ENCODE measurements at places on chromosomes 7 and 10.

GRCh38 chr7:133633055-133633454, 380.2 kb downstream of the EXOC4 start:
- DNase-seq, result peak; percentile 9

DNA sequence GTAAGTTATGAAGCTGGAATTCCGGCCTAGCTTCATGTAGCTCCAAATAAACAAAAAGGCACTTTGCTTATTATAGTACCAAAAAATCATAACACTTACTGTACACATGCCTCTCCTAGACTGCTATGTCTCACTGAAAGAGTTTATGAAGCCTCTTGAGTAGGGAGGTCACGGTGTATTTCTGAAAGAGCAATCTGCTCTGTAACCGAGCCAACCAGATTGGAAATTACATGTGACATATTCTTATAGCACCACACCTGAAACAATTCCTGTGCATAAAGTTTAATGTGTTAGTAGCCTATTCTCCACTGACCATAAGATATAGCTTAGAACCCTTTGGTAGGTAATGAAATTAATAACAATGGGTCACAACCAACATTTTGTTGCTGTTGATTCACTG, 1.3 kb upstream of the FAM3C start:
- no peak for DNase-seq

DNA sequence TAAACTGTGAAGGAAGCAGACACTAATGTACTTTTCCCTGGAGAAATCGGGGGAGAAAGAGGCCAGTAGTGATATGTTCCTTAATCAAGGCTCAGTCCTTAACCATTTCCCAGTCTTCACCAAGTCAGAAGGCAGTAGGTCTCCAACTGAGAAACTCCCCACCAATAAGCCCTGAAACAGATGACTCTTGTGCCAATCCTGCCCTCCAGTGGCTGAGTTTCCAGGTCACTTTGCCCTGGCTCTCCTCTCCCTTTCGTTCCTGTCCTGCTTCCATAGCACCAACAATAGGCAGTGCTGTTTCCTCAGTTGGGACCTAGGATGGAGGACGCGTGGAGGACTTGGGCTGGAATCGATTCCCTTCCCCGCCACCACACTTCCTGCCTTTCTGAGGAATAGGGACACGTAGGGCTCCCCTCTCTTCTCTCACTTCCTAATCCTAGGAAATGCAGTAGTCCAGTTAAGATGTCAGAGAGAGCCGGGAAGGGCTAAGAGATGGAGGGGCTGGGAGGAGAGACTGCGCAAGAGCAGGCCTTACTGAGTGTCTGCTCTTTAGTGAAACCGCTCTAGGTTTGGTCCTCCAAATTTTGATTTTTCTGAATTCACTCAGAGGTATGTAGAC, 23.4 kb downstream of the ATOH7 start:
- DNase-seq, result peak; percentile 53

DNA sequence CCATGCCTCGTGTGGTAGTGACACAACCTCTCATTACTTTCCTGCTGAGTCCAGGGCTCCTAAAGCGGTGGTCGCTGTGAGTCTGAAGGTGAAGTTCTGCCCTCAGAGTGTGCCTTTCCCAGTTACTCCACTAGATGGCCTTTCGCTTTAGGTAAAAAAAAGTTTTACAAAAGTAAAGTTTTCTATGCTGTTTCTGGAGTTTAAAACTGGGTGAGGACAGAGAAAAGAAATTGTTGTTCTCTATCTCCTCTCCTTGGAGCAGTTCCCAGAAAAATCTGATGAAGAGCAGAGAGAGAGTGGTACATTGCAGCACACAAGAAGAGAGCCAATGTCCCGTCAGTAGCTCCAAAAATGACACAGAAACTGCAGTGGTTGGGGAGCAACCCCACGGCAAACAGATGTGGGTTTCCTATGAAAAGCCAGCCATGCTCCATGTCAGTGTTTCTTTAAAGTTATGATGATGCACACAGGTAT, 257.1 kb downstream of the GLI3 start:
- peak; percentile 30 for DNase-seq

- DNase-seq, result no peak
These were observed 78.1 kb downstream of the FZD1 start for GRCh38 chr7:91342346-91342745.

- DNase-seq, result no peak
These were observed 82.9 kb upstream of the PDCD4 start for GRCh38 chr10:110788620-110789385.

GRCh38 chr7:26599982-26600381, 264.4 kb downstream of the SKAP2 start:
- no peak for DNase-seq

DNA sequence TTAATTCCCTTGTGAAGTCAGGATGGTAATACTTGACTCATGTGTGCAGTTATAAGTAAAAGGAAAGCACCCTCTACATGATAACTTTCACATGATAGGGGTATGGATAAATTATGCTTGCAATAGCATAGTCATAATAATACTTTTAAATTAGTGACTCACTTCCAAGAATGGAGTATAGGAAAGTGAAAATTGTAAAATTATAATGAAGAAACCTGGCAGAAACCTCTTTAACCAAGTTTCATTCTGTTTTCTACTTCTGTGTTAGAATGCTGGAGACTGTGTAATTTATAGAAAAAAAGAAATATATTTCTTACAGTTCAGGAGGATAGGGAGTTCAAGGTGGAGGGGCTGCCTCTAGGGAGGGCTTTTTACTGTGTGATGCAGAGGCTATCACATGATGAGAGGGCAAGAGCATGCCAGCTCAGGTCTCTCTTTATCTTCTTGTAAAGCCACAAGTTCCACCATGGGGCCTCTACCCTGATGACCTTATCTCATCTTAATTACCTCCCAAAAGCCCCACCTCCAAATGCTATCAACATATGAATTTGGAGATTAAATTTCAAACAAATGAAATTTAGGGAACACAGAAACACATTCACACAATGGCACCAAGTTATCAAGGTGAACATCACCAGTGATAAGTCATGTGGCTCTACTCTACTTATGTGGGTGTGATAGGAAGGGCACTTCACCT, 43.2 kb downstream of the HDAC9 start:
- DNase-seq, result no peak

DNA sequence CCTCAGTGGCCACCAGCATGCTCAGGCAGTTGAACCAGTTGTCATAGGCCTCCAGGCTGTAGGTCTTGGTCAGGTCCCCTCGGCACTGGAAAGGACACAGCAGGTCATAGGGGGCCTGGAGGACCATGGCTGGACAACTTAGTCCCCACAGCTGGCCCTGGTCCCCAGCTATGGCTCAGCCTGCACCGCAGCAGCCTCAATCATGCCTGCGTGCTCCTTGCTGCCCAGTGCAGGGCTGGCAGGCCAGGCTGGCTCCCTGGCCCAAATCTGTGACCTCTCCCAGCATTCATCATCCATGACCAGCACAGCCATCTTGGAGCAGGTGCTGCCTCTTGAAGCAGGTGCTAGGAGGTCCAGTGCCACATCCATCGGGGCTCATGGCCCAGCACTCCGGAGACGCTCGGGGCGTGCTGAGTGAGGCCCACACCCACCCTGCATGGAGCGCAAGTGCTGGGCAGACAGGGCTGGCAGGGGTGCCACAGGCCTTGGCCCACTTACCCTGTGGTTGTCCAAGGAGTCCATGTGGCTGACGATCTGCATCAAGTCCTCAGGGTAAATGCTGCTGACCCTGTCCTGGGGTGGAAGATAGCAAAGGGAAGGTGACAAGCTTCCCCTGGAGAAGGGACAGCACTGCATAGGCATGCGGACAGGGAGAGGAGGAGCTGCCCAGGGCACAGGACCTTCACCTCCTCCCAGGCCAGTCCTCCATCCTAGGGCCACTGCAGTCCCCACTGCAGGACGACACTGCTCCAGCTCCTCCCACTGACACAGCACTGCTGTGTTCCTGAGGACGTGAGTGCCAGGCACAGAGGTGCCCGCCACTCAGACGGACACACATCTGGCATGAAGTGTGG, 61.7 kb downstream of the CSGALNACT2 start:
- DNase-seq, result peak; percentile 3

GRCh38 chr10:125398270-125398669, 237.9 kb upstream of the CTBP2 start:
- DNase-seq, result no peak

GRCh38 chr7:31020161-31020560, 31.9 kb upstream of the ADCYAP1R1 start:
- DNase-seq, result no peak

GRCh38 chr10:79904671-79905321, 44.1 kb downstream of the SFTPD start:
- peak; percentile 63 for DNase-seq

GRCh38 chr7:1969459-1970284, 263.1 kb downstream of the MAD1L1 start:
- no peak for DNase-seq

DNA sequence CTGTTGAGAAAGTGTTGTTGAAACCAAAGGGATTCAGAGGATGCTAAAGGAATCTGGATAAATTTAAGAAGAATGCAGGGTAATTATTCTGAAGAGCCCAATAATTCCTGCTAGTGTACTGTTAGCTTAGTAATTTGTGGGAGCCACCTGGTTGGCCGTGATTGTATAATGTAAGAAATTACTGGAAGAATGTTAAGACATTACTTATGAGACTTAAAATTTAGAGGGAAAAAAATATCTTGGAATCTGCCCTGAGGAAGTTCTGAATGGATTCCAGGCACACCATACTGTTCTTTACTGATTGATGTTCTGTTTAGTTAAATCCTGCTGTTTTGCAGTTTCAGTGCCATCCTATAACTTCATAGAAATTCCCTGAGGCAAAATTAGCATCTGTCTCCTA, 155.0 kb upstream of the RHOBTB1 start:
- DNase-seq, result no peak

DNA sequence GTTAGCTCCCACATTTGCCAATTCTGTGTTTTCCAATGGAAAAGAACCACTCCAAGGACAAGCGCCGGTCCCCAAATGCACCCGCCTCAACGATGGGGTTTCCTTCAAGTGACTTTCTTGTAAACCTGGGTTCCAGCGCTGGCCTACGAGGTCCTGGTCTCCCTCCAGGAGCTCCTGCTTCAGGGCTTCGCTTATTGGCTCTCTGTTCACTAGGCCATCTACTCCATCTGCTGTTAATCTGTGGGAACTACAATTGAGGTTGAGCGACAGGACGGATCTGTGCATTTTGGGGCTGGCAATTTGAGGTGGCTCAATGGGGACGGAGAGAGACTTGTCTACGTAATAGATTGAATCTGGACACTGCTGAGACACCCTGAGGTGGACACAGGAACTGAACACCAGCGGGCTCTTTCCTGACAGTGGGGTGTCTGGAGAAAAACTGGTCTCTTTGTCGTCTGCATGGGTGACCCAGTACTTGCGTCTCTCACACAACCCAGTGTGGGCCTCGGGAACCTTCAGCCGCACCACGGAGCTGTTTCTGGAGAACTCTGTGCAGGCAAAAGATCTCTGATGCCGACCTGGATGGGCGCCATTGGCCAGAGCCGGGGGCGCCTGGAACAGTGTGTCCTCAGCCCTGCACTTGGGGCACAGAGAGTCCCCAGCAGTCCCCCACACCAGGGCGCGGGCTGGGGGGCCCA, 115.9 kb upstream of the ADAM12 start:
- DNase-seq, result peak; percentile 71

GRCh38 chr7:138752518-138753149, 45.2 kb upstream of the TMEM213 start:
- DNase-seq, result no peak

- DNase-seq, result peak; percentile 74
These were observed 73.9 kb downstream of the CXCL12 start for GRCh38 chr10:44310762-44311562.

- DNase-seq, result no peak
These were observed 146.8 kb downstream of the HIBADH start for GRCh38 chr7:27515933-27516332.

DNA sequence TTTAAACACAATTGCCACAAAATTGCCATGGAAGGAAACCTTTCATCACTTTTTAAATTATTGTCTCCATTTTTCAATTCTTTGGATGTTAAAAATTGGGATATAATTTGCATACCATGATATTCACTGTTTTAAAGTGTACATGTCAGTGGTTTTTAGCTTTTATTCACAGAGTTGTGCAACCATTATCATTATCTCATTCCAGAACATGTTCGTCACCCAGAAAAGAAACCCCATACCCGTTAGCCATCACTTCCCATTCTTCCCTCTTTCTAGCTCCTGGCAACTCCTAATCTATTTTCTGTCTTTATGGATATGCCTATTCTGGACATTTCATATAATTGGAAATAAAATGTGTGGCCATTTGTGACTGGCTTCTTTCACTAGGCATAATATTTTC, 260.3 kb upstream of the FERD3L start:
- peak; percentile 3 for DNase-seq

DNA sequence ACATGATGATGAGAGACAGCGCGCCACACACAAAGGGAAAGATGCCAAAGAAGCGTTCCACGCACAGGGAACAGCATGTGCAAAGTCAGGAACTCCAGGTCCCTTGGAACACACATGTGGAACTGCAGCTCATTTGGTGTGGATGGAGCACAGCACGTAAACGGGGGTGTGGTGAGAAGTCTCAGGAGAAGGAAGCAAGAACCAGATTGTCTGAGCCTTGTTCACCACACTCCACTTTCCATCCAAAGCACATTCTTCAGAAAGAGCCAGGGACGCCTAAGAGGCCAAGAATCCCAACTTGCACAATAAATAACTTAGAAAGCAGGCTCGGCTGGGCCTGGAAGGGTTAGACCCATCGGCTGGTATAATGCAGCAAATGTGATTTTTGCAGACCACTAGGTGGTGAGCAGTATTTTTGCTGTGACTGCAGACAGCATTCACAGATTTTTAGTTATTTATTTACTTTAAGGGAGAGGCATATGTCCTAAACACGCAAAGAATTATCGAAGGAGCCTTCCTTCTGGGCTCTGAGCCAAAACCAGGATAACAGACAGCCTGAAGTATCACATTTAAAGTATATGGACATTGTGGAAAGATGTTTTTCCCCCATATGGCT, 27.9 kb upstream of the ASCC1 start:
- peak; percentile 86 for DNase-seq

DNA sequence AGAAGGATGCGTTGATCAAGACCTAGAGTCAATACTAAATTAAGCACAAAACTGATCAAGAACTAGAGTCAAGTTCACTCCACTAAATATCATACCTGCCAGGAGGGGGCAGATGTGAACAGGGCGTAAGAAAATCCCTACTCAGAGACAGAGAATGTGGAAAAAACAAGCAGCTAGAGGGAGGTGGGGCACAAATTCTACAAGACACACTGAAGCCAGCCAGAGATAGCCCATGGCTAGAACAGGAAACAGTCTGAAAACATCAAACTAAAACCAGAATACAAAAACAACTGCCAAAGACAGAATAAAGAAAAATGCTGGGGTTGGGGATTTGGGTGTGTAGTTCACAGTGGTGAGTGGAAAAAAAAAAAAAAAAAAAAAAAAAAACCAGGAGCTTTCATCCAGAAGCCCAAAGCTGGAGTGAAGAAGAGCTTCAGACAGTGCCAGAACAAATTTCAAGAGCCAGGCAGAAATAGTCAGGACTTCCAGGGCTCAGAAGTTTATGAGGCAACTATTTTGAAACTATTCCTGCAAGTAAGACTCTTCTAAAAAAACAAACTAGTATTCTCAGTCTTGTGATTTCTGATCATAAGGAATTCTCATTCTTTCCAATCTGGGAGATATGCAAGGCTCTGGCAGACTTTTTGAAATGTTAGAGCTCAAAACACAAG, 118.3 kb downstream of the CCDC71L start:
- DNase-seq, result peak; percentile 63

Data from hepatic stellate cell (primary cell).